ENCODE measurements at places on chromosomes 5 and 9.

DNA sequence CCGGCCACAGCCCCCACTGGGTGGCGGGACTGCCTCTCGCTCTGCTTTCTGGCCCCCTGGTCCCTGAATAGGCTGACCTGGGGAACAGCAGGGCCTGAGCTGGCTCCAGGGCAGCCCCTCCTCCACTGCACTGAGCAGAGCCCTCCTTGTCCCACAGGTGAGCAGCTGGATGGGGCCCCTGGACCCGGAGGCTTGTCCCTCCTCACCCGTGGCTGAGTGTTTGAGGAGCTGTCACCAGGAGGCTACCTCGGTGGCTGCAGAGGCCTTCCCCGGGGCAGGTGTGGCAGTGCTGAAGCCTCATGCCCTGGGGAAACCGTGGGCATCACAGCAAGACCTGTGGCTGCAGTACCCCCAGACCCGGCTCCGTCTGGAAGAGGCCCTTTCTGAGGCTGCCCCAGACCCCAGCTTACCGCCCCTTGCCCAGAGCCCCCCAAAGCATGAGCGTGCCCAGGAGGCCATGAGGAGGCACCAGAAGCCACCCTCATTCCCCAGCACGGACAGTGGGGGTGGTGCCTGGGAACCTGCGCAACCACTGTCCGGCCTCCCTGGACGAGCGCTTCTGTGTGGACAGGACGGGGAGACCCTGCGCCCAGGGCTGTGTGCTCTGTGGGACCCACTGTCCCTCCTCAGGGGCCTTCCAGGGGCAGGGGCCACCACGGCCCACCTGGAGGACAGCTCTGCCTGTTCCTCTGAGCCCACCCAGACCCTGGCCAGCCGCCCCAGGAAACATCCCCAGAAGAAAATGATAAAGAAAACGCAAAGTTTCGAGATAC, 28.5 kb upstream of the LRRC14B start:
- no peak for DNase-seq

DNA sequence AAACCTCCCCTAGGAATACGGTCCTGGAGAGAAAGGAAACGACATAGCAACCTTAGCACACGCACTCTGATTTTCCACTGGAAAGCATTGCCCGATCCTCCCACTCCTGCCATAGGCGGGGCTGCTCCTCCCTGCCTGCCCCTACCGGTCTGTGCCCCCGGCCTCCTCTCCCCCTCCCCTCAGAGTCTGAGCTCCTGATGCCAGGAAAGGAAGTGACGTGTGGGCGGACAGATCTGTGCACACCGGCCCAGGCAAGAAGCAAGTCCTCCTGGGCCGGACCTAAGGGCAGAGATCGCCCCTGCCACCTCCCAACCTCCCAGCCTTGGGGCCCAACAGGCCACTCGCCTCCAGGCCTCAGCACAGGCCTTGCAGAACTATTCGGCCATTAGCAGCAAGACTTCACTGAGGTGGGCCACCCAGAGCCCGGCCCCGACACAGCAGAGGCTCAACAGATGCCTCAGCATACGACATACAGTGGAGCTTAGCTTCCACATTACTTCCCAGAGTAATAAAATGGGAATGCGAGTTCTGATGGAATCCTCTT, 7.2 kb downstream of the NINJ1 start:
- DNase-seq = no peak

- DNase-seq = no peak
Observed at GRCh38 chr5:138541511-138542179, 1.4 kb downstream of the ETF1 start.

GRCh38 chr9:18438951-18439350, 35.0 kb upstream of the ADAMTSL1 start:
- DNase-seq = no peak

DNA sequence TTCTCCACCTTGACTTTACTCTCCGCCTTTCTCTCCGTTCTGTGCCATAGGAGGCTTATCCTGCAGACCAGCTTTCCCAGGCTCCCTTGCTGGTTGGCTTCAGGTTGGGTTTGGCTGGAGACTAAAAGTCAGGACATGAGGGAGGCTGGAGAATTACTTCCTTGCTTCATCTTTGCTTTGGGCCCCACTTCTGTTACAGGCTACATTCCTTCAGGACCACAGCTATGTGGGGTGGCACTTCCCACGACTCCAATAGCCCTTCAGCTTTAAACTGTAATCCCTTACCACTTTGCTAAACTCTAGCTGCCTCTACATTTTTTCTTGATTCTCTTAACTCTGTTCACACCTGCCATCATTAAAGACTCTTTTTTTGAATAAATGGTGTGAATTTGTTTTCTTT, 186.7 kb upstream of the NR4A3 start:
- no peak for DNase-seq

GRCh38 chr5:157926977-157927376, 68.0 kb upstream of the CLINT1 start:
- no peak for DNase-seq

- no peak for DNase-seq
Observed at GRCh38 chr5:38782180-38782835, 63.5 kb upstream of the OSMR start.

DNA sequence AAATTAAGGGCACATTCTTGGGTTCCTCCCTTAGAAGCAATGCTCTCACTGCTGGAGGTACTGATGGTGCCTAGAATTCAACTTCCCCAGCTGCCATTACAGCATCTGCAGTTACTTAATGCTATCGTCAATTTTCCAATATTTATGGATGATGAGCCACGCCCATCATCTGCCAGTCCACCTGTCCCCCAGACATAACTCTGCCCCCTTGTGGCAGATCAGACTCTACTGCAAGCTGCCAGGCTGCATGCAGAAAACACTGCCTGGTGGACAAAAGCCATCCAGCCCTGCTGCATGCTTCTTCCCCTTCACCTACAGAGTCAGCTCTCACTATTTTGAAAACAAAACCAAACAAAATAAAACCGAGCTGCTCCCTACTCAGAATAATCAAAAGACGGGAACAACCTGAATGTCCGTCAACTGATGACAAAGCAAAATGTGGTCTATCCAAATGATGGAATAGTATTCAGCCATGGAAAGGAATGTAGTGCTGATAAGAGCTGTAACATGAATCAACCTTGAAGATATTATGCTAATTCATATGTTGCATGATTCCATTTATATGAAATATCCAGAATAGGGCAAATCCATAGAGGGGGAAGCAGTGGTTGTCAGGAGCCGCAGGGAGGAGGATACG, 66.4 kb downstream of the RETREG1 start:
- DNase-seq = no peak

GRCh38 chr9:116238225-116238624, 84.6 kb downstream of the PAPPA start:
- no peak for DNase-seq

DNA sequence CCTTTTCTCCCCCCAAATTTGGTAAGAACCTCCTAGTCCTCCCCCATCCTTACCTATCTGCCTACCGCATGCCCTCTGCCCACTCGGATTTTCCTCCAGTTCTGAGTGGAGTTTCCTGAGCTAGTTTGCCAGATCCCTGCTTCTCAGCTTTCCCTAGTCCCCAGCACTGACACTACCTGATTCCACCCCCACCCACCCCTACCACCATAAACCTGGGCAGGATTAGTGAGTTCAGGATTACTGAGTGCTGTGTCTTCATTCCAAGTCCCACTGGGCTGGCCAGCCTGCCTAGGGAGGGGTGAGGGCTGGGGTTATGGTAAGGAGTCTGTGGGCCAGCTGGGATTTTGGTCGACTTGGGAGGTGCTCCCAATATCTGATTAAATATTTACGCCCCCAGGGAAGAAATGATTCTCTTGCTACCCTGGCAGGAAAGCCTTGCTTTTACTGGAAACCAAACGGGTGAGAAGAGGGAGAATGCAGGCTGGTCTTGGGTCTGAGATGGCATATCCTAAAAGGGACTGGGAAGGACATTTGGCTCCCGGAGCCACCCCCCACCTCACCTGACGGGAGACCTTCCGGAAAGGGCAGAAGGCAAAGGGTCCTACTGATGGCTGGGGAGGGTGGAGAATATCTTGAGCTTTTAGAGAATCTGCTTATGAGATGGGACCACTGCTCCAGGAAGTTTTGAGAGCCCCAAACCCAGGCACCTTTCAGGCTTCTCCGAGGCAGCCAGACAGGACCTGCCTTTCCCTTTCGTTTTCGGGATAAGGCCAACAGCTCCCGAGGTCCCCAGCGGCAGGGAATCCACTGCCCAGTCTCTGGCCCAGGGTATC, 3.7 kb downstream of the PITX1 start:
- DNase-seq = no peak

- DNase-seq = no peak
Observed at GRCh38 chr9:137116728-137117127, 2.2 kb upstream of the DPP7 start.

GRCh38 chr9:80376180-80376579, 804.4 kb downstream of the TLE4 start:
- no peak for DNase-seq

GRCh38 chr5:124492444-124493224, 253.8 kb downstream of the ZNF608 start:
- no peak for DNase-seq

GRCh38 chr9:80158554-80159170, 586.9 kb downstream of the TLE4 start:
- DNase-seq = no peak

DNA sequence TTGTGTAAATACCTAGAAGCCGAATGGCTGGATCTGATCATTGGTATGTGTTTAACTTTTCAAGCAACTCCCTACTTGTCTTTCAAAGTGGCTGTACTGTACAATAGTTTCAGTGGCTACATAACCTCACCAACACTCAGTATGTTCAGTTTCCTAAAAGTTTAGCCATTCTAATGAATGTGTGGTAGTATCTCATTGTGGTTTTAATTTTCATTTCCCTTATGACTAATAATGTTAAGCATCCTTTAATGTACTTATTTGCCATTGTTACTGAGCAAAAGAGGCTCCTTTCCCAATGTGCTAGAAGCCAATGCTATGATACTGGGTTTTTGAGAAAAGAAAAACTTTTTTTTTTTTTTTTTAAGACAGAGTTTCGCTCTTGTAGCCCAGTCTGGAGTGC, 27.8 kb upstream of the ALDOB start:
- DNase-seq = no peak

- DNase-seq = no peak
Observed at GRCh38 chr5:33764786-33765185, 127.0 kb downstream of the ADAMTS12 start.

DNA sequence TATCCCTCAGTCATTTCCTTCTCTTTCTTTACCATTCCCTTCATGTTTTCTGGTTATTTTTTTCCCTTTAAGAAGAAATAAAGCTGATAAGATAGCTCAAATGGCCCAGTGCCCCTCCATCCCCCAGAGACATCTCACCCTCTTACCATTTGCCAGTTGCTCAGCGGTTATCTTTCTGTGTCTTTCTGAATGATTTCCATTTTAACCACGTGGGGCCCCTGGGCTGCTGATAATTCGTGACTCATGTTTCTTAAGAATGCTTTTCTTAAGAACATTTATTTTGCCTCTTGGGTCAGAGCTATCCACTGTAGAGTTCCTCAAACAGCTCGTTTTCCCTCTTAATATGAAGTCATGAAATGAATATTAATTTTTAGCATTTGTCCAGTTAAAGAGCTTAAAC, 147.8 kb downstream of the MAST4 start:
- no peak for DNase-seq

GRCh38 chr9:129175825-129176633, 2.0 kb downstream of the IER5L start:
- peak; percentile 36 for DNase-seq

GRCh38 chr5:157766902-157767301, 23.4 kb downstream of the LSM11 start:
- DNase-seq = no peak

- no peak for DNase-seq
Observed at GRCh38 chr9:4375424-4376200, 75.7 kb upstream of the GLIS3 start.

DNA sequence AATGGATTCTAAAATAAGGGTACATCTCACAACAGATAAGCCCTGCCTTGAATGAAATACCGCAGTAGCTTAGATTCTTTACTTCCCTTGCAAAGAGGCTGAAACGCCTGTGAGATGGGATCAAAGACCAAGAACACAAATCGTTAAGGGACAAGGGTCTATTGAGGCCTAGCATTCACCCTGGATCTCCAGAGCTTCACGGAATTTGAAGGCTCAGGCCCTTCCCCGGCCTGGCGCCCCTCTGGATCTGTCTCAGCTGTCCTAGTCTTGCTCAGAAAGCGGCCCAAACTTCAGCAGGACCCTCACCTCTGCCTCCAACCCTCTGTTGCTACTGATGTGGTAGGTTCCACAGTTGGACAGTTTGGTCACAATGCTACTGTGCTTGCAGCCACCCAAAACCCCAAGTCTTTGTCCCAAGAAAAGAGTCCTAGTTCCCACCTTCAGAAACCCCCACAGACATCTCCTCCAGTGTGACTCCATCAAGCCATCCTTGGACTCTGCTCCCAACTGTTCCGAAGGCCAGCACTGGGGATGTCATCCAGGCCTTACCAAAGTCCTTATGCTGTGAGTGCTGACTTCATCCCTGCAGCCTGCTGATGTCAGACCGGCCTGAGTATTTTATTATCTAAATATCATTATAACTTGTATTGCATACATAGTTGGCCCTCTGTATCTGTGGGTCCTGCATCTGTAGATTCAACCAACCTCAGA, 9.4 kb downstream of the CORO2A start:
- no peak for DNase-seq

- no peak for DNase-seq
Observed at GRCh38 chr5:149118463-149118862, 22.8 kb upstream of the ABLIM3 start.
